C1 segment of cervical spinal cord (tissue), 14 donors: ENCODE measurements at places on chromosomes 2 and 18.

DNA sequence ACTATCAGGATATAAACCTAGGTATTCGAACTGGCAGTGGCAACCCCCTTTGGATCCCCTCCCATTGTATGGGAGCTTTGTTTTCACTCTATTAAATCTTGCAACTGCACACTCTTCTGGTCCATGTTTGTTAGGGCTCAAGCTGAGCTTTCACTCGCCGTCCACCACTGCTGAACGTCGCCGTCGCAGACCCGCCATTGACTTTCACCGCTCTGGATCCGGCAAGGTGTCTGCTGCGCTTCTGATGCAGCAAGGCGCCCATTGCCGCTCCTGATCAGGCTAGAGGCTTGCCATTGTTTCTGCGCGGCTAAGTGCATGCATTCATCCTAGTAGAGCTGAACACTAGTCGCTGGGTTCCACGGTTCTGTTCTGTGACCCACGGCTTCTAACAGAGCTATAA is 69.1 kb downstream of the LCLAT1 start:
- DNase-seq: no peak

DNA sequence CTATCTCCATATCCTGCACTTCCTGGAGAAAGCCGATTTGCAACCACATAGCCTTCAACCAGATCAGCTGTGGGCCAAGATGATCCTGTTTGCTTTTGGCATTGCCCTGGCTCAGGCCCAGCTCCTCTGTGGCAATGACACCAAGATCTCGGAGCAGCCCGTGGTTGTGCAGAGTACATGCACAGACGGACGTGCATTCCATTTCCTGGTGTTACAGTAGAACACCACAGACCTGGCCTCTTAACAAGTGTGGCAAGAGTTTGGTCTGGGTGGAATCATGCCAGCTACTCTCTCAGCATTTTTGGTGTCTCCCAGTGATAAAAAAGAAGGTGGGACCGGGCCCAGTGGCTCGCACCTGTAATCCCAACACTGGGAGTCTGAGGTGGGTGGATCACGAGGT is 20.0 kb downstream of the MALT1 start:
- no peak for DNase-seq

DNA sequence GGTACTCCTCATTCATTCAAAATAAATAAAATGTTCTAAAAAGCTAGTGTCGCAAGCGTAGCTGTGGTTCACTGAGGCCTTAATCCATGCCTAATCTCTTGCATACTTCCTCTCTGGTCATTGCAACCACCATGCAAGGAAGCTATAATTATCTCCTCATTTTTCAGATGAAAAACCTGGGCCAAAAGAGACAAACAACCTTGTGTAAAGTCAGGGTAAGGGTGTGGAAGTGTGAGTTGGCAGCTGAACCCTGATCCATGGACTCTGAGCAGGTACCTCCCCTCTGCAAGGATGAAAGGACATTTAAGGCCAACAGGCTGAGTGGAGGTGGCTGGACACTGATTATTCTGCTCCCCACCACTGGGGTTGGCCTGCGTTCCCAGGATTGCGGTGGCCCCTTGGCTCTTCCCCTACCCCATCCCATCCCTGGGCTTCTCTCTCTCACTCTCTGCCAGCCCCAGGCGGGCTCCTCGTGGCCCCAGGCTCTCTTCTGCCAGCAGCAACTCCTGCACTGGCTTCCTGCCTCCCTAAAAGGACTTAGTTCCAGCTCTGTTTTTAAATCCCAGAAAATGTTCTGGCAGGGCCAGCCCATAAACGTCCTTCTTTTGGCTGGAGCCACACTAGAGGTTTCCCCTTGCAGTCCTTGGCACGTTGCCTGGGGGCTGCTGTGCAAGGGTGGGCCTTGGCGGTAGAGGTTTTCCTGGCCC is 72.0 kb upstream of the AFF3 start:
- no peak for DNase-seq

DNA sequence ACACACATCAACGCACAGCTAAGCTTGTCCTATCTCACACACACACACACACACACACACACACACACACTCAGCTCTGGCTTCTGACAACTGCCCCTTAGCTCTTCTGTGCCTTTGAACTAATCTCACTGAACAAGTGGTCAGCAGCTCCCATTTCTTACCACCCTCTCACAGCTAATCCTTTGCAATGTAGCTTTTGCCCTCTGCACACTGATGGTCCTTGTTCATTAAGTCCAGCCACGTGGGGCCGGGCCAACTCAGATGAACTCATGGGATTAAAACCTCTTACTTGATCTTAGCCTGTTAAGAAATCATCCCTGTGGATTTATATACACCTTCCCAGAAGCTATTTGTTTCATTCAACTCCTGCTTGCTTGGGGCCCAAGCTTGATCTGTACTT is 36.6 kb downstream of the DPYSL5 start:
- no peak for DNase-seq

- no peak for DNase-seq
Observed at GRCh38 chr2:149488706-149489440, 98.7 kb downstream of the MMADHC start.

GRCh38 chr2:113886479-113887008 is 3.3 kb upstream of the ACTR3 start:
- DNase-seq: peak; percentile 9

DNA sequence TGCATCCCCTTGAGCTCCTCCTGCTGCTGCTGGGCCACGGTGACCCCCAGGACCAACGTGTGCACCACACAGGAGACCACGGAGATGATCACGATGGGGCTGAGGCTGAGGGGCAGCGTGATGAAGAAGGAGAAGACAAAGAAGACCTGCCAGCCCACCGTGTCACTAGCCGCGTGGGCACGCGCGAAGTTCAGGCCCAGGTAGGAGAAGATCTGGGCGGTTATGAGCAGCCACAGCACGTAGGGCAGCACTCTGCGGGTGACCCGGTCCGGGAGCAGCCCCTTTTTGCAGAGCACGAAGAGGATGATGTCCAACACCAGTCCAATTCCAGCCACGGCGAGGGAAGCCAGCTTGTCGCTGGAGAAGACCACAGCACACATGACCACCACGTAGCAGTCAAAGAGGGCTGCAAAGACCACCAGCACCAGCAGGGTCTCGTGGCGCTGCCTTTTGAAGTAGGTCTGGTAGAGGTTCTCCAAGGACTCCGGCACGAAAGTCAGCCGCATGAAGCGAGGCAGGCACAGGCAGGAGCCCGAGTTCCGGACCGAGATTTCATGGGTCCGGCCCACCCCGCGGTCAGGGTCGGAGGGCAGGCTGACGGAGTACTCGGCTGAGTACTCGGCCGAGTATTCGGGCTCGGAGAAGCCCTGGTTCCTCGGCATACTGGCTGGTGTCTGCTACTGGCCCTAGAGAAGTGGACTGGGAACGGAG is 1.6 kb downstream of the ADCY3 start:
- no peak for DNase-seq

GRCh38 chr2:179021258-179021657 is 28.7 kb downstream of the CCDC141 start:
- no peak for DNase-seq

DNA sequence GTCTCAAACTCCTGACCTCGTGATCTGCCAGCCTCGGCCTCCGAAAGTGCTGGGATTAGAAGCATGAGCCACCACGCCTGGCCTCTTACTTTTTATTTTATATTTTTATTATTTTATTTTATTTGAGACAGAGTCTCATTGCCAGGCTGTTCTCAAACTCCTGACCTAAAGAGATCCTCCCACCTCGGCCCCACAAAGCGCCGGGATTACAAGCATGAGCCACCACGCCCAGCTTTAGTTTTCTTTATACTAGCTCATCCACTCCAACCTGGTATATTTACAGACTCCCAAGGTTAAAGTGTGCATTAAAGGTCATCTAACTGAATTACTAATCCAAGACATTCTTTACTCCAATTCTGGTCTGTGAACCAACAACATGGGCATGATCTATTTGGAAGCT is 26.8 kb downstream of the ATAD2B start:
- no peak for DNase-seq

DNA sequence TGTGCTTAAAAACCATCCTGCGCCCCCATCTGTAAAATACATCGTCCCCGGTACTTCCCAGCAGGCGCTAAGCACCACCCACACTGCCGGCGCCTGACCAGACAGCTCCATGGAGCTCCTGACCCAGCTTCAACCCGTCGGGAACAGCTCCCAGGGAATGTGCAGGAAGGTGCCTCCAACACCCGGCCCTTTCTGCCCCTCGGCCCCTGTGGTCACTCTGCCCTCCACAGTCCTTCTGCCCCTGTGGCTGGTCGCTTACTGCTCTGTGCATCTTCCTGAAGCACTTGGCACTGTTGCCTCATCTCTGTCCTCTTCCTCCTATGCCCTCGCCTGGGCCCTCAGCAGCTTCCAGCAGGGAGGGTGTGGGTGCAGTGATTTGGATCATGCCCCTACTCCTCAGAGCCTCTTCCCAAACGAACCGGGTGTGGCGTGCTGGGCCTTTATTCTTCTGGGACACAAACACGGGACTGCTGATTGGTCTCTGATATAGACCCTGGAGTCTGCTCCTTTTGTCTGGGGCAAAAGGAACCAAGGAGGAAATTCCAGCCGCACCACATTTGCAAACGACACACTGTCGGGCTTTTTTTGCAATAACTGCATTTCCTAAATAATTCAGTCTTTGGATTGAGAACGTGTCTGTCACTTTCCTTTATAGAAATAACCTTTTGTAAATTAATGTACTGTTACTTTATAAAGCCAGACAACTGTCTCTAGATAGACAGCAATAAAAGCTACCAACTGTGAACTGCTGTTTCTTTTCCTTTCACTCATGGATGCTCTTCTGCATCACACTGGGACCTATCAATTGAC is 65.9 kb downstream of the ADI1 start:
- no peak for DNase-seq

GRCh38 chr2:64262071-64262470 is 117.9 kb upstream of the PELI1 start:
- DNase-seq: no peak

GRCh38 chr2:73937103-73937885 is 10.6 kb downstream of the DGUOK start:
- DNase-seq: no peak

DNA sequence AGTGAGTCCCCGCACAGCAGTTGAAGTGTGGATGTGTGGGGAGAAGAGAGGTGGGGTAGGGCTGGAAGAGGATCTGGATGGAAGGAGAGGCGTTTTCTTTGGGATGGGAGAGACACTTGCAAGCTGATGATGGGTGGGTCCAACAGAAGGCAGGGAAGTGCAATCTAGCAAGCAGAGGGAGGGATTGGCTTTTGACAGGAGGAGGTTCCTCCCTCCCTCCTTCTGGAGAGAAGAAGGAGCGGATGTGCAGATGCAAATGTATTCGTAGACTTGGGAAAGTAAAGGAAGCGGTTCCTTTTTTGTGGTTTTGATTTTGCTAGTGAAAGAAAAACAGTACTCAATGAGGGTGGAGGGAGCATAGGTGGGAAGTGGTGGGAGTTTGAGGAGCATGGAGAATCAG is 48.9 kb downstream of the LAMA3 start:
- DNase-seq: no peak

DNA sequence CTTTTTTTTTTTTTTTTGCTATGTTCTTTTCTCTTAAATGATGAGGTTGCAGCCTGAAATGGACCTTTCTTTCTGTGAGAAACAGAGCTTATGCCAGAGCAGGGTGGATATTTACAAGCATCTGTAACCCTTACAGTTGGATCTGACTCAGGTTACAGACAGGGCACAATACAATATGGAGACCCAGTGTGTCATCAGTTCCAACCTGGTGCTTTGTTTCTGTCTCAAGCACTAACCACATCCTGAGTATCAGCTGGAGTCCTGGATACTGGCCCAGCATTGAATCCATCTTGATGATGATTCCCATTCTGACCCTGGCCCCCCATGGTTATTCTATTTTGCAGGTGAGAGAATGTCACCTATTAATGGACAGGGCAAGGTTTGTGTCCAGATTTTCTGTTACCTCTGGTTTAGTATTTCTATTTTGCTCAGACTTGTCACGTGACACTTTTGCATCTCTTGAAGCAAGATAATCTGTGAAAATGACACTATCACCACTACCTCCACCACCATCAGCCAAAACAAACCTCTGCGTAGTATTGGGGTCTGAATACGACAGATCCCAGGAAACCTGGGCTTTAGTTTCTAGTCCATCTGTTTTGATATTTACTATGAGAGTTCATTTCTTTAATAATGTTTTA is 174.0 kb downstream of the CCDC85A start:
- no peak for DNase-seq

DNA sequence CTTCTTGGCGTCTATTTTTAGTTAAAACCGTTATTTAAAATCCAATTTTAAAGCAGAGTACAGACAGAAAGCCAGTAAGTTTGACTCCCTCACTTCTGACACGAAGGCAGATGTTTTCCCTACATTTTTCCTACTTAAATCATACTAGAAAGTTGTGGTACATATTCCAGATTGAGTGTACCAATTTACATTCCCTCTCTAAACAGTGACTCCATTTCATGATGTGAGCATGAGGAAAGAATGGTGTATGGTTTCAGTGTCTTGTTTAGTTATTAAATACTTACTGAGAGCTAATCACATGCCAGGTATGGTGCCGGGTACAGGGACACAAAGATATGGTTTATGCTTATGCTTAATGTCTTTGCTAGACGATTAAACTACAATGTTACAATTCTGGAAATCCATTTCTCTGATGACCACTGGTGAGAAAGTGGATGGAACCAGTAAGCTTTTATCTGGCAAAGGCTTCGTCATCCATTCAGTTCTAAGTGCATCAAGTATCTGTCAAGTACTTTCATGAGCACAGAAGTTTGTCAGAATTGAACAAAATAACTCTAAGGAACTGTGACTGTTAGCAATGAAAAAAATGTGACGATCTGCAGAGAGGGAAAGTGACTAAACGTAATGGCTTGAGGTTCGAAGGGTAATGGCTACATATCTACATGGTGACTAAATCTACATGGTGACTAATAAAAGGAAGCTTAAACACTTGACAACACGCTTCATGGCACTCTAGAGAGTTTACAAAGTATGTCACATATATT is 25.7 kb downstream of the MAP4K3 start:
- no peak for DNase-seq

DNA sequence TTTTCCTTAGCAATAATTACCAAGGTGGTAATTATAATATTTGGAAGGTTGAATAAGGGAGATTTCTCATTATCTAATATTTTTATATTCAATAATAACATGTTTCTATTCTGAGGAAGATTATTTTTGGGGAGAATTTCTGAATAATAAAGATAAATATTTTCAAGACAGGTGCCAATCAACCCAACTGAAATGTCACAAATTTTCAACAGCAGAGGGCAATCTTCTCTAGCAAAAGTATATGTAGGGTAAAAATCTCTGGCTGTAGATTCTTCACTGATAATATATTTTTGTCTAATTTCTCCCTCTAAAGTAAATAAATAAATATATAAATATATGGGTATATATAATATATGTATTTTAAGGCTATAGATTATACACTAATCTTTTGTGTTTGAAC is 1187.2 kb upstream of the CRIM1 start:
- DNase-seq: no peak

GRCh38 chr2:32847734-32848133 is 99.0 kb upstream of the LTBP1 start:
- DNase-seq: no peak

- no peak for DNase-seq
Observed at GRCh38 chr2:111252436-111252835, 131.7 kb downstream of the BCL2L11 start.

GRCh38 chr2:15636972-15637785 is 45.5 kb downstream of the DDX1 start:
- DNase-seq: no peak

- DNase-seq: no peak
Observed at GRCh38 chr2:224630659-224631550, 45.7 kb upstream of the CUL3 start.
